ENCODE measurements at places on chromosomes 1 and 21.

DNA sequence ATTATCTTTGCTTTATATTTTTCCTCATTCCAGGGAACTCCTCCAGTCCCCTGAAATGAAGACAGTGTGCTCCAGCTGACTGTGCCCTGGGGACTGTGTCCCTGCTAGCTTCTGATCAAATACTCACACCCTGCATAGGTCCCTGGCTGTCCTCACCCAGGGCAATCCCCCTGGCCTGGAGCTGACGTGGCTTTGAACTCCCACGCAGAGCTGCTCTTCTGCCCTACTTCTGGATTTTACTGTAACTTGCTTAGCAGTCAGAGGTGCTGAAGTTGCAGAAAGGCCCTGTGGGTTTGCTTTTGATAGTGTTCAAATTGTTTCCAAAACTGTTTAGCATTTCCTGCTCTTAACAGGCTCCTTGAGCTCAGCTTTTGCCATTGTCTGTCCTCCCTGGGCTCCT lies 186.5 kb downstream of the FASLG start:
- no peak for DNase-seq

GRCh38 chr1:179575497-179576314 lies at the start of gene NPHS2:
Gene NPHS2 (minus strand): TSS chr1:179575948. CDS start chr1:179575864, 84 bp downstream.
- DNase-seq = no peak

- no peak for DNase-seq
Measured at GRCh38 chr1:116899529-116899928, 10.2 kb upstream of the PTGFRN start.

- DNase-seq = no peak
Measured at GRCh38 chr1:234369784-234370183, 3.5 kb upstream of the COA6 start.

DNA sequence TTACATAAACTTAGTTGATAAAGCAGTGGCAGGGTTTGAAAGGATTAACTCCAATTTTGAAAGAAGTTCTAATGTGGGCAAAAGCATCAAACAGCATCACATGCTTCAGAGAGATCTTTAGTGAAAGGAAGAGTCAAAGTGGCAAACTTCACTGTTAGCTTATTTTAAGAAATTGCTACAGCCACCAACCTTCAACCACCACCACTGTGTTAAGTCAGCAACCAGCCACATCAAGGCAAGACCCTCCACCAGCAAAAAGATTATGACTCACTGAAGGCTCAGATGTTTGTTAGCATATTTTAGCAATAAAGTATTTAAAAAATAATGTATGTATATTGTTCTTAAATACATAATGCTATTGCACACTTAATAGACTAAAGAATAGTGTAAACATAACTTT lies 21.3 kb upstream of the MAGI3 start:
- no peak for DNase-seq

- no peak for DNase-seq
Measured at GRCh38 chr1:40782371-40782956, 1.1 kb upstream of the KCNQ4 start.

- no peak for DNase-seq
Measured at GRCh38 chr1:202126426-202126825, 3.7 kb downstream of the GPR37L1 start.

DNA sequence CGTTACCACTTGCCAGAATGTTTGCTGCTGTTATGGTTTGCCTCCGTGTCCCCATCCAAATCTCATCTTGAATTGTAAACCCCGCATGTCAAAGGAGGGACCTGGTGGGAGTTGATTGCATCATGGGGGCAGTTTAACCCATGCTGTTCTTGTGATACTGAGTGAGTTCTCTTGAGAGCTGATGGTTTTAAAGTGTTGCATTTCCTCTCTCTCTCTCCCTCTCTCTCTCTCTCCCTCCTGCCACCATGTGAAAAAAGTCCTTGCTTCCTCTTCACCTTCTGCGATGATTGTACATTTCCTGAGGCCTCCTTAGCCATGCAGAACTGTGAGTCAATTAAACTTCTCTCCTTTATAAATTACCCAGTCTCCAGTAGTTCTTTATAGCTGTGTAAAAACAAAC lies 44.4 kb downstream of the CFHR5 start:
- no peak for DNase-seq

GRCh38 chr1:15916417-15916816 lies 59.5 kb downstream of the ZBTB17 start:
- DNase-seq = no peak

- DNase-seq = peak; percentile 63
Measured at GRCh38 chr1:246907472-246907871, 24.3 kb downstream of the AHCTF1 start.

DNA sequence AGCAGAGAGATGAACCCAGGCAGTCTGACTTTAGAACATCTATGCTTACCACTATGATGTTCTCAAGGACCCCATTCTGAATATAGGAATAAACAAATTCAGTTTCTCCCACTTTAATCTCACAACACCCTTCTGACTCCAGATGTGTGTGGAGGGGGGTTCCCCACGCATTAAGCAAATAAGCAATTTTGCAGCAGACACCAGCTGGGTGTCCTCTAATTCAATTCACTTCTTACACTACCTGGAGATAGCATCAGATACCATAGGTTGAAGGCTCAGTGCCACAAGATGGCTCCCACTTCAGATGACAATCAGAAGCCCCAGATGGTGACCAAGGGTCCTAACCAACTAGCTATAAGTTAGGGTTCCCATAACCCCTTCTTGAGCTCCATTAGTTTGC lies 30.3 kb upstream of the CEP350 start:
- no peak for DNase-seq

- no peak for DNase-seq
Measured at GRCh38 chr1:93078638-93078985, 471 bp upstream of the MTF2 start.

- no peak for DNase-seq
Measured at GRCh38 chr1:179591592-179592580, at the start of gene TDRD5. Gene TDRD5 (plus strand): TSS chr1:179591832. CDS start chr1:179592616, 784 bp downstream.

- no peak for DNase-seq
Measured at GRCh38 chr1:35580949-35581388, 7.9 kb downstream of the TFAP2E start.

DNA sequence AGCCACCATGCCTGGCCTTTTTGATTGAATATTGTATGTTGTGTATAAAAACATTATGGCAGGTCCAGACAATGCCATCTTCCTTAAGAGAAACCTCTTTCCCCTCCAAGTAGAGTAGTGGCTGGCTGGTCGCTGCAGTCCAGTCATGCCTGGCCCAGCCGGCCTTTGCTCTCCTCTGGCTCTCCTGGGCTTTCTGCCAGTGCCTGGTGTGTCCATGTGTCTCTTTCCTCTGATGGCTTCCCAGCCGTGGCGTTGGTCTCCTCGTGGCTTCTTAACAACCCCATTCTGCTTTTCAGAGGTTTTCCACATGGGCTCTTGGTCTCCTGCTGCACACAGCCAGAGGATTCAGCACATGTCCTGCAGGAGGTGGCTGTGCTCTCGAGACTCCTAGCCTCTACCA lies 58.7 kb downstream of the DIP2A start:
- DNase-seq = no peak

DNA sequence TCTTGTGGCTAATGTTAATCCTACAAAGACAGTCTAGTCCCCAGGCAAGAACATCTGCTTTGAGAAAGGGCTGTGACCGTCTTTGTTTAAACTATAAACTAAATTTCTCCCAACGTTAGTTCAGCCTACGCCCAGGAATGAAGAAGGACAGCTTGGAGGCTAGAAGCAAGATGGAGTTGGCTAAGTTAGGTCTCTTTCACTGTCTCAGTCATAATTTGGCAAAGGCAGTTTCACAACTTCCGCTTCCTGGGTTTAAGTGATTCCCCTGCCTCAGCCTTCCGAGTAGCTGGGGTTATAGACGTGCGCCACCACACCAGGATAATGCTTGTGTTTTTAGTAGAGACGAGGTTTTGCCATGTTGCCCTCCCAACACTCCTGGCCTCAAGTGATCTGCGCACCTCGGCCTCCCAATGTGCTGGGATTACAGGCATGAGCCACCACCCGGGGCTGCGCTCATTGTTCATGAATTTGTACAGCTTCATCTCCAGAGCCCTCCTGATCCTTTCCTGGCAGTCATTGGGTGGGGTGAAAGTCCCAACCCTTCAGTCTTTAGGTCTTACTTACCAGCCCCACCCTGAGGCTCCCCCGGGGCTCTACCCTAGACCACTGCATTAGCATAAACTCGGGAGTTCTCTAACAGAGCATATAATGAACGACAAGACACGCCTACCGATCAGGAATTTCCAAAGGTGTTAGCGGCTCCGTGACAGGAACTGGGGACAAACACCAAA lies 4.9 kb upstream of the MASP2 start:
- no peak for DNase-seq

DNA sequence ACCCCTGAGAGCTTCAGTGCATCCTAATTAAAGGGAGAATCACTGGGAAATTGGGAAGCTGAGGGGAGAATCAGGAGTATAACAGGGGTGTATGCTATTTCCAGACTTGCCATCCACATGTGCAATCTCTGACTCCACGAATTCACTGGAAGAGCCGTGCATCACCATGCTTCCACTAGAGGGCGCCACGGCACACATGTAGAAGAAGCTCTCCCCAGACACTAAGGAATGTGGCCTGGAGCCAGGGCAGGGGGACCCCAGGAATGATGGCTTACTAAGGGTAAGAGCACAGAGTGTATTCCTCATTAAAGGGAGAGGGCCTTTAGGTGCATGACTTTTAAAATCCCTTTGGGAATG lies 81.5 kb downstream of the ABCA4 start:
- DNase-seq = peak; percentile 38

Measured in NCI-H2081 (cell line).